ENCODE measurements at places on chromosomes 2 and 18.

GRCh38 chr2:42010743-42011298 lies 37.0 kb upstream of the PKDCC start:
- no peak for DNase-seq

GRCh38 chr2:28209261-28209691 lies 183.4 kb upstream of the FOSL2 start:
- DNase-seq = no peak

- DNase-seq = no peak
Observed at GRCh38 chr18:62588217-62588616, 65.4 kb downstream of the ZCCHC2 start.

- no peak for DNase-seq
Observed at GRCh38 chr2:239895116-239895515, 130.0 kb downstream of the NDUFA10 start.

GRCh38 chr18:35938158-35938557 lies 34.3 kb upstream of the RMP24 start:
- DNase-seq = no peak

GRCh38 chr2:156098506-156098905 lies 234.0 kb downstream of the NR4A2 start:
- no peak for DNase-seq

DNA sequence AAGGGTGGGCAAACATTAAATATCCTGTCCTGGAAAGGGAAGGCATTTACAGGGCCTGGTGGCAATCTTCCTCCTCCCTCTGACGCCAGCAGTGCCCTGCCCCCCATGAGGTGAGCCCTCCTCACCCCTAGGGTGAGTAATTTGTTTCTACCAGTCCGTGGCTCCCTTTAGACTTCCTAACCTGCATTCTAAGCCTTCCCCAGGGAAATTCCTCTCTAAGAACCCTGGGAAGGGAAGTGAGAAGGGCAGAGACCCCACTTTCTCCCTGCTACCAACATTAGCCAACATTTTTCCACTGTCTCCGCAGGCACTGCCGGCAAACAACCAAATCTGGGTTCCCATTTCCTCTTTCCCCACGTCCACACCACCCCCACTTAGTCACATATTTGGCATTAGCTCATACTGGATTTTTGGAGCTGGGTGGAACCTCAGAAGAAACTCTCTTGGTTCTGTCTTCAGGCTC lies 69.3 kb downstream of the NRP2 start:
- DNase-seq = no peak

- DNase-seq = no peak
Observed at GRCh38 chr18:24189664-24190346, 50.9 kb downstream of the CABYR start.

- DNase-seq = no peak
Observed at GRCh38 chr18:38297910-38298309, 732.3 kb upstream of the CELF4 start.

DNA sequence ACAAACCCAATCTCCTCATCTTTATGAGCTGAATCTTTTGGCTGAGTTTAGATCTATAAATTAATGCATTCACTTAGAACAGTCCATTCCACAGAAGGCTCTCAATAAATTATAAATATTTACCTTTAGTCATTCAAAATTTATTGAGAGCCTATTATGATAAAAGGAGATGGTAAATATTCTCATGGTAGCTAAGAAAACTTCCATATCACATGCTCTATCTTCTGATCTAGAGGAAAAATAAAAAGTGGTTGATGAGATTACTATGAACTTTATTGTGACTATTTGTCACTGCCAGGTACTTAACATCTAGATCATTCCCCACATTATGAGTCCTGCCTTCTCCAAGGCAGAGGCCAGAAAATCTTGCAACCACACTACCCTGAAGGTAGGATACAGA lies 62.4 kb downstream of the L3MBTL4 start:
- DNase-seq = no peak

DNA sequence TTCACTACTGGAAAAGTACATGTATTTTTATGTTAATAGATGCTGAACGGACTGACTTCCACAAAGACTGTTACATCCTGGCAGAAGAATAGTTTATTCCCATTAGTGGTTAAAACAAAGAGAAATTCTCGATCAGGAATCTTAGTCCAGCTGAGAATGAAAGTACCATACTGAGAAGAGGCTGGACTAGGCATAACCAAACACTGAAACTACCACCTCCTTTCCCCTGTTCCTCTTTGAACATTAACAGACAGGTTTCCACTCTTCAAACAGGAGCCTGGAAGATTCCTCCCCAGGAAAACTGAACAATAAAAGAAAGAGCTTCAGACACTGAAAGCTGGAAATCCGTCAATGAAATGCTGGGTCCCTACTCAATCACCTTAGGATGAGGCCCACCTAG lies 25.8 kb downstream of the LDAH start:
- DNase-seq = no peak

DNA sequence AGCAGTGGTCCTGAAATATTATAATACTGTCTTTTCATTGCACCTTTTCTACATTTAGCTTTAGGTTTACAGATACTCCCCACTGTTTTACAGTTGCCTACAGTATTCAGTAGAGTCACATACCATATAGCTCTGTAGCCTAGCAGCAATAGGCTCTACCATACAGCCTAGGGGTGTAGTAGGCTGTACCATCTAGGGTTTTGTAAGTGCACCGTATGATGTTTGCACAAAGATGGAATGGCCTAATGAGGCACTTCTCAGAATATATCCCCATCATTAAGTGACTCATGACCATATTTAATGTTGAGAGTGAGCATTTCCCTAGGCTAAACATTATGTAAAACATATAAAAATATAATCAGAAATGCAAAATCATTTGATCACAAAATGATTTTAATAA lies 511.3 kb upstream of the RAB12 start:
- DNase-seq = no peak

GRCh38 chr2:95316466-95317122 lies 19.4 kb downstream of the KCNIP3 start:
- DNase-seq = no peak

DNA sequence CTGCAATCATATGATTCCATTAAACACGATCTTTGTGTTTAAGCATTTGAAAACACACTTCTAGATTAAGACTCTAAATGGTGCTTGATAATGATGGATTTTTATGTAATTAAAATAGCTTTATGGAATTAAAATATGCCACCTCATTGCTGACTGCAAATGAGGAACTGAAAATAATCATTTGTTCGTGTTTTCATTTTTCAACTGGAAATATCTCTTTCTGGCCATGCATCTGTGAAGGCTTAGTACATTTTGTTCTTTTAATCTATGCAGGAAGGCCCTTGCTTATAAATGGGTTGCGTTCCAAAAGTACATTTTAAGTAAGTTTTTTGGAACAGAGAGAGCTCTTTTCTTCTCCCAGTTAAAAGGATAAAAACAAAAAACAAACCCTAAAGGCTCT lies 125.5 kb downstream of the MC4R start:
- no peak for DNase-seq

- DNase-seq = no peak
Observed at GRCh38 chr2:103435010-103435409, 673.2 kb downstream of the TMEM182 start.

Measured in NCI-H1105 (cell line).